ENCODE measurements at places on chromosomes 3 and 15. TPM values are rescaled to one million over a fixed set of nuclear protein-coding genes. Genes with fewer than 3 reads are reported as not detected.

SPATA12 gene
- not detected for total RNA-seq

RAD51 gene
- 0.25 TPM for total RNA-seq

ITPKA gene
- 2.4 TPM for total RNA-seq

HDC gene
- total RNA-seq = 3.0 TPM

GRCh38 chr15:69786136-69786701, 311.5 kb downstream of the TLE3 start:
- H3K4me1 ChIP-seq = no peaks in the 10 kb centered on the region
- no peak for DNase-seq
- H3K4me3 ChIP-seq = no peak overlapping the region
- H3K36me3 ChIP-seq = no peaks in the 10 kb centered on the region
- H3K27ac ChIP-seq = no peak overlapping the region

GCSAM gene
- 0.75 TPM for total RNA-seq

SOX2 gene
- not detected for total RNA-seq

FSIP1 gene
- total RNA-seq = 0.09 TPM

DNA sequence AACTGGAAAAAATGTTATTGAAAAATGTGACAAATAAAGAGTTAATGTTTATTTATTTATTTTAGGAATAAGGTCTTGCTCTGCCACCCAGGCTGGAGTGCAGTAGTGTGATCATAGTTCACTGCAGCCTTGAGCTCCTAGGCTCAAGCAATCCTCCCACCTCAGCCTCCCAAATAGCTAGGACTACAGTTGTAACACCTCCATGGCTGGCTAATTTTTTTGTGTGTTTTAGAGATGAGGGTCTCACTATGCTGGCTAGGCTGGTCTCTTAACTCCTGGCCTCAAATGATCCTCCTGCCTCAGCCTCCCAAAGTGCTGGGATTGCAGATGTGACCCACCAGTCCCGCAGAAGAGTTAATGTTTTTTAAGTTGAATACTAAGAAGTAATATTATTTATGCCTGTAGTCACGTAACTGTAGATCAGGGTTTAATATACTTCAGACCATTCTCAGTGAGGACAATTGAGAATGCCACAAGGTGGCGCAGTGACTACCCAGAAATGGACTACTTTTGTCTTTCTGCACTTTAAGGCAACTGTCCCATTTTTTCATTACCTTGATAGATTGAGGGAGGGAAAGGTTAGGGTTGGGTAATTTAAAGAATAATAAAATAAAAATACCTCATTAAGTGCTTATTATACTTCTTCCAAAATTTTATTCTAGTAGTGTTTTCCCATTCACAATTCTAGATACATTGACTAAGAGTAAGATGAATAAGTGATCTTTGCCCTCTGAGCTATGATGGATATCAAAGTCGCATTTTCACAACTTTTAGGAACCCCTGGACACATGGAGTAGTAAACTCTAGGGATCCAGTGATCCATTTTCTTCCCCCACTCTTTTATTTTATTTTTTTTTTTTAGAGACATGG, 6.0 kb downstream of the MUC13 start:
- no peak overlapping the region for H3K27ac ChIP-seq
- DNase-seq = peak; percentile 50
- H3K27me3 ChIP-seq = no peaks in the 10 kb centered on the region
- no peaks in the 10 kb centered on the region for H3K36me3 ChIP-seq

- no peak for DNase-seq
- no peaks in the 10 kb centered on the region for H3K36me3 ChIP-seq
- no peaks in the 10 kb centered on the region for H3K4me1 ChIP-seq
- no peak overlapping the region for H3K27ac ChIP-seq
- H3K4me3 ChIP-seq = no peak overlapping the region
Observed at GRCh38 chr3:99833617-99834205, 16.0 kb downstream of the CMSS1 start.

CEP152 gene
- total RNA-seq = 3.8 TPM
